ENCODE measurements at places on chromosomes 3 and 15.

- DNase-seq = no peak
These were observed 249.4 kb upstream of the KCNH8 start for GRCh38 chr3:18898911-18899310.

DNA sequence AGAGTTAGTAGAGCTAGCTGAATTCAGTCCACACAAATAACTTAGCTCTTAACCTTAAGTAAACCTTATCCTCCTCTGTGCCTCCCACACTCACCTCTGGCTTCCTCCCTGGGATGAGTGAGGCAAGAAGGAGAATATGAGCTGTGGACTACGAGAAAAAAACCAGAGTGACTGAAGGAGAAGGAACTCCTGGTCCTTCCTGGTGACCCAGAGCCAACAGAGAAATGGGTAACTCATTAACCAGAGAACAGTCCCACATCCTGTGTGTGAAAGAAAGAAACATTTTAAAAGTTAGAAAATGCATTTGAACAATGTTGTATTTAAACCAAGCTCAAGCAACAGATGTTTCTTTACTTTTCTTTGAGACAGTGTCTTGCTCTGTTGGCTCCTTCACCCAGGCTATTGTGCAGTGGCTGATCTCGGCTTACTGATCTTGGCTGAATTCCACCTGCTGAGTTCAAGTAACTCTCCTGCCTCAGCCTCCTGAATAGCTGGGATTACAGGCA, 27.5 kb upstream of the FAM81A start:
- no peak for DNase-seq

DNA sequence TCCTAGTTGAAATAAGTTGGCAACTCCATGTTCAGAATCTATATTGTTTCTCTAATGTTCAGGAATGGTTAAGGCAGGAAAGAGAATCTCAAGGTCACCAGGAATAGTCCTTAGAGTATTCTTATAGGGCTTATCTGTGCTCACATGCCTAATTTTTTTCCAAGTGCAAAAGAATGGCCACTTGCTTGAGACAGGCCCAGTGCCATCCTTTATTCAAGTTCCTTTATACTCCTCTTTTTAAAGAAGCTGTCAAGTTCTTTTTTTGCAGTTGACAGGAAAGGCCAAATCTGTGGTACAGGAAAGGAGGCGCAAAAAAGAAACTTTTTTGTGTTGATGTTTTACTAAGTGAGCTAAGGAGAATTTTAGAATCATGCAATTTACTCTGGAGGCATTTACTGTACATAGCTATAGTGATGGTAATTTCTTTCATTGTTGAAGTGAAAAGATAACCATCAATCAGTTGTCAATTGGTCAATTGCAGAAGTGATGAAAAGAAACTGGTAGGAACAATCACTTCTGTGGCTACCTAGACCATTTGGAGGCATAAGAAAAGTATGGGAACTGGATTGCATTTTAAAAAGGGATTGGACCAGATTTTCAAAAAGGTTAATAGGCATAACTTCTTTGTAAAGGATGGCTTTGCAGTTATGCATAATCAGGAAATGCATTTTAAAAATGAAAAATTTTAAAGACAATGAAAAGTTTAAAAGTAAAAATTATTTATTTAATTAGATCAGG, 102.5 kb upstream of the SOX2 start:
- DNase-seq = no peak

GRCh38 chr3:186825872-186826409, 16.6 kb upstream of the ADIPOQ start:
- DNase-seq = no peak

- peak; percentile 36 for DNase-seq
These were observed 634 bp downstream of the MINDY2 start for GRCh38 chr15:58771621-58772250.

DNA sequence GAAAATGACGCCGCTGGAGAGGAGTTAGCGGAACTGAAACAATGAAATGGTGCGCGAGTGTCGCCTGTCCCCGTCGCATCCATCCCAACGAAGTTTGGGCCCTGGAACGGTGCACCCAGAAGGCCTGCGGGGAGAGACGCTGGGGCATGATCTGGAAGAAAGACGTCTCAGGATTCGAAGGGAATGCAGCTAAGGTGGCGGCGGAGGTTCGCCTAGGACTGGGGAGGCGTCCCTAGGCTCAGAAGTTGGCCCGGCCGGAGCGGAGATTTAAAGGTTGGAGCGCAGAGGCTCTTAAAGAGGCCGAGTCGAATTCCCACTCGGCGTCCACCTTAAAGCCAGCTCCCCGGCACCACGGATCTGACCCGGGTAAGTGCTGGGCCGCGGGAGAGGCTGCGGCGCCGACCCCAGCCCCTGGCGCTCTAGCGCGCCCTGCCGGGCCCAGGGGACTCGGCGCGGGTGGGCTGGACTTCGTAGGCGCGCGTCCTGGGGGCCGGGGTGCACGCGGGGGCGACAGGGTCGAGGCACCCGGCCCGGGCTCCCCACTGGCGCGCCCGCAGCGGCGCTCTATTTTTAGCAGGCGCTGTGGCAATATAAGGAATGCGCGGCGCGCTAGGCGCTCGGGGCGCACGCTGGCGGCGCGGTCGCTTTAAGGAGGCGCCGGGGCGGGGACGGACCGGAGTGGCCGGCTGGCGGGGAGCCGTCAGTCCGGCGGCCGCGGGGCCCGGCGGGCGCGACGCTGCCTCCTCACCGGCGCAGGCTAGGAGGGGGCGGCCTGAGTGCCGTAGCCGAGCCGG, at the start of gene MRAS:
MRAS (plus strand) TSS at position 620 of the 794 bp plus-strand sequence. CDS start 24,305 bp downstream, outside the sequence.
- peak; percentile 66 for DNase-seq

- DNase-seq = no peak
These were observed 23.2 kb downstream of the AGTR1 start for GRCh38 chr3:148720873-148721272.

DNA sequence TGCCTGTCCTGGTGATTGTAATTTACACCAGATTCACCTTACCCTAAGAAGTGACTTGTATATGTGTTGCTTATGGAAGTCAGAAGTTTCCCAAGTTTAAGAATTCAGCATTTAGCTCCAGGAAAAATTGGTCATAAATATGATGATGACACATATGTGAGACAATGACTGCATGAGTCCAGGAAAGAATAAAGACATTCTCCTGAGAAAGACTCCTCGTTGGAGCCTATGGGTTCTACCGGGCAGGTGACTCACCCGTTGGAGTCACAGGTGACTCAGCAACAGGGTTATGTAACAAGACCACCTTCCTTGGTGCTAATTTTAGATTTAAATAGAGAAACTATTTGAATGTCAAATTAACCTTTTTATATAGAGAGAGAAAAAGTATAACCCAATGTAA, 662.4 kb downstream of the FHIT start:
- DNase-seq = peak; percentile 94

DNA sequence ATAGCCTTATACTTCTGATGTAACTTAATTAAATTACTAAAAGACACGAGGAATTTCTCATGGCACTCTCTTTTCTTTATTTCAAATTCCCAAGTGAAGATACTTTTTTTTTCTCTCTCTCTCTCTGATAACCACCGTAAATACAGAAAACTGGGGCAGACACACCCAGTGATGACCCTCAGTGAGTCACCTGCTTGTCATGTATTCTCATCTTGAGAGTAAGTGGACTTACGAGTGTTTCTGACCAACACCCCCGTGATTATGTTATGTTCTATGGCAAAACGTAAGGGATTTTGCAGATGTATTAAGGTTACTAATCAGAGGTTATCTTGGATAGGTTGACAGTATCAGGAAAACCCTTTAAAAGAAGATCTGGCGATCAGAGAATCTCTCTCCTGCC, 348.8 kb upstream of the ZNF717 start:
- DNase-seq = peak; percentile 14

DNA sequence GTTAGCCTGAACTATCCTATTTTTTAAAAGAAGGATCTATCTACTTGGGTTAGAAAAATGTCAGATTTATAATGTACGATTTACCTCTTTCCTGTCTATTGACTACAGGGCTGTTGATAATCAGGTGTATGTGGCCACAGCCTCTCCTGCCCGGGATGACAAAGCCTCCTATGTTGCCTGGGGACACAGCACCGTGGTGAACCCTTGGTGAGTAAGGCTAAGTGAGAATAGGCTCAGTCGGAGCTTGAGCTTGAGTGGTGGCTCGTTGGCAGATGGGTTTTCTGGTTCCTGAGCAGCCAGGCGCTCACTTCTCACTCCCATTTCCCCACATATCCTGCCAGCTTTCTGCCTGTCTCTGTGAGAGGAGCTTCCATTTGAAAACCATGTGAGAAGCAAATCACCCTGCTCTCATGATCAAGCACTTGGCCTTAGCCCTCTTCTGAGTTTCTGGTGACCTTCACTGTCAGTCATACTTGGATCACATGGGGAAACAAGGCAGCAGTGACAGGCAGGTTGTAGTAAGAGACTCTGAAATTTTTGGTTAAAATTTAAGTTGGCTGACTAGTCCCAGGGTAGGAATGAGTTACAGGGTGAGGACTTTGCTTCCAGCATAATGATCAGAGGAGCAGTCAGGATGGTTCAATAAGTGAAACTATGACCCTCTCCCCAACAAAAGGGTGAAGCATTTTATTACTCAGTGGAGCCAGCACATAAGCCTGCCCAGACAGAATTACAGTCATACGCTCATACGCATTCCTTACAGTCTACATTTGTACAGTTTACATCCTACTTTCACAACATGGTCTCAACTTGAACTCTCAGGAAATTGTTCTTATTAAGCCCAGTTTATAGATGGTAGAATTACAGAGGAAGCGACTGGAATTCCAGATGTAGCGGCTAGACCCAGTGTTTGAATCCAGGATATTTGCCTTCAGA, 18.0 kb downstream of the NIT2 start:
- peak; percentile 11 for DNase-seq

- no peak for DNase-seq
These were observed 231.3 kb upstream of the SATB1 start for GRCh38 chr3:18656410-18656809.

DNA sequence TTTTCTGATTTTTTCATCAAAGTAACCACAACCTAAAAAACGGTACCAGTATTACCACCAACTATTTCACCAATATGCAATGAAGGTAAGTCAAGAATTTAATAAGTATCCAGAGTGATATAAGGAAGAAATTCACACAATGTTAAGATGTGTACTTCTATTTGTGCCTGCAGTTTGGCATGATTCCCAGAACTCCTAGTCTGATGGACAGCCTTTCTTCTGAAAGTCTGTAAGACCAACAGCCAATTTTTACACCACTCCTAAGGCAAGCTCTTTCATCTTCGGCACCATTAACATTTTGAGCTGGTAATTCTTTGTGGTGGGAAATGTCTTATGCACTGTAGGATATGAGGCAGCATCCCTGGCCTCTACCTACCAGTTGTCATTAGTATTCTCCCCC, 108.3 kb downstream of the VPS13C start:
- no peak for DNase-seq

DNA sequence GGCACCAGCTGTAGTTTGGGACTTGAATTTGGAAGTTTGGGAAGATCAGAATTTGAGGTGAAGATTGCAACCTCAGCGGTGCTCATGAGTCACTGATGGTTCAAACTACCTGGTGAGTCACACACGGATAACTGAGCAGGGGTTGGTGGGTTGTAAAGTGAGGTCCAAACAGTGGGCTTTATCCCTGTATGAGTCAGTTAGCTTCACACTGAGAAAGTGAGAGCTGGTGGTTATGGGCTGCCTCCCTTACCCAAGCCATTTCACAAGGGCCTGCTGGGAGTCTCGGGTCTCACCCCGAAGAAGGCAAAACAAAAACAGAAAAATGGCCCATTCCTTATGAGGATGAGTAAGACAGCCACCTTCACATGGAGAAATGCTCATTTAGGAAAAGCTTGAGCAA, 77.0 kb downstream of the ITGA11 start:
- peak; percentile 93 for DNase-seq

GRCh38 chr15:98439523-98439942, 208.8 kb upstream of the IGF1R start:
- DNase-seq = no peak

- DNase-seq = peak; percentile 58
These were observed 16.5 kb downstream of the EMC3 start for GRCh38 chr3:9970020-9970652.

- peak; percentile 48 for DNase-seq
These were observed 66.1 kb downstream of the NOX5 start for GRCh38 chr15:69080295-69081248.

DNA sequence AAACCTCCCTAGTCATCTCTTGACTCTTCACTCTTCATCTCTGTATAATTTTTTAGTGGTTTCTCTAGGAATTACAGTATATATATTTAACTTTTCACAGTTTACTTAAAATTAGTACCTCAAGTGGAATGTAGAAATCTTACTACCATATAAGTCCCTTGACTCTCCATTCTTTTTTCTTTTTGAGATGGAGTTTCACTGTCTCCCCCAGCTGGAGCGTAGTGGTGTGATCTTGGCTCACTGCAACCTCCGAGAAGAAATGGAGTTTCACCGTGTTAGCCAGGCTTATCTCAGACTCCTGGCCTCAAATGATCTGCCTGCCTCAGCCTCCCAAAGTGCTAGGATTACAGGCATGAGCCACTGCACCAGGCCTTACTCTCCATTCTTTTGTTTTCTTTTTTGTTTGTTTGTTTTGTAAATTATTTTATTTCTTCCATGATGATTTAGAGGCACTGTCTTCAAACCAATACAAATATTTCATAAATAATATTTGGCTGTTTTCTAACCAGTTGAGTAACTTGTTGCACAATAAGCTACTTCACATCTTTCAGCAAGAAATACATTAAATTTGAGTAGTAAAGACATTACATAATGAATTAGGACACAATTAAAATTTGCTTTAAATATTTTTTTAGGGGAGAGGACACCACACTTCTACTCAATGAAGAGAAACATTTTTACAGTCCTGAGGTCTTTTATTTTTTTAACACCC, 144.8 kb downstream of the RBPMS2 start:
- DNase-seq = no peak

DNA sequence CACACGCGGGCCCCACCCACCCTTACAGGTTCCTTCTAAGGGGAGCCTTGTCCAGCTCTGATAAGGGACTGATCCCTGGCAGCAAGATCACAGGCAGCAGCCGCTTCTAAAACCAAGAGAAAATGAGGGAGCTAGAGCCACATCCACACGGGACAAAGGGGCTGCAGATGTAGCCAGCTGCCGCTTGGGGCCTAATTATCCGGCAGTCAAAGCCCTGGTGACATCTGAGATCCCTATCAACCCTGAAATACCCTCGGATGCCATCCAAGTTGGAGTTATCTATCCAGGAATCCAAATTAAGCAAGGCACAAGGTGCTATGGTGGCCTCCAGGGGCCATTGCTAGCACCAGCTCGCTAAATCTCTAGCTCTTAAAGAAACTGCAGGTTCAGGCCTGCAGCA, 248.3 kb downstream of the VPS13C start:
- DNase-seq = no peak

DNA sequence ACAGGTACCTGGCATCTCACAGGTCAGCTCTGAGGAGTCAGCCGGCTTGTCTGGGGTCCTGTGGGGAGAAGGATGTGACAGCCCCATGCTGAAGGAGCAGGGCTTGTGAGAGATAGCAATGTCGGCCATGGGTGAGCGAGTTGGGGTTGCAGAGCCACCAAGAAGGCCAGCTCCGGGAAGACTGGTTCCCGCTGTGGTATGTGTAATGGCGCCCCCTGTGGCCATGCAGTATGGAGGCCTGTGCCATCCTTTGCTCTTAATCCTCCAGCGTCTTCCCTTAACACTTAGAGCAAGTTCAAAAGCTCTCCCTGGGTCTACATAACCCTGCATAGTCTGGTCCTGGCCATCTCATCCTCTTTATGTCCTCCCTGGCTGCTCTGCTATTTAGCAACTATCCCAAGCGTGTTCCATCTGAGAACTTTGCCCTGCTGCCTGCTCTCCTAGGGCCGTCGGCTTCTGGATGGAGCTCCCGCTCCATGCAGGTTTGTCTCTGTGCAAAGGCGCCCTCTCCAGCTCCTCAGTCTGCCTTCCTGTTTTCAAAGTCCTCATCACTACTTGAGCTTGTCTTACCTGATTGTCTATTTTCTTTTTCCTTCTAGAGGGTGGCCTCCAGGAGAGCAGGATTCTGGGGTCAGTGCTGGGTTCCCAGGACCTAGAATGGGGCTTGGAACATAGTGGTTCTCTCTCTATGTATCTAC, 40.8 kb upstream of the IQCF6 start:
- DNase-seq = no peak
